SHP77 treated with DMSO at 0.1 percent for 48 hours (cell line): ENCODE measurements at places on chromosomes 16 and 17.

DNA sequence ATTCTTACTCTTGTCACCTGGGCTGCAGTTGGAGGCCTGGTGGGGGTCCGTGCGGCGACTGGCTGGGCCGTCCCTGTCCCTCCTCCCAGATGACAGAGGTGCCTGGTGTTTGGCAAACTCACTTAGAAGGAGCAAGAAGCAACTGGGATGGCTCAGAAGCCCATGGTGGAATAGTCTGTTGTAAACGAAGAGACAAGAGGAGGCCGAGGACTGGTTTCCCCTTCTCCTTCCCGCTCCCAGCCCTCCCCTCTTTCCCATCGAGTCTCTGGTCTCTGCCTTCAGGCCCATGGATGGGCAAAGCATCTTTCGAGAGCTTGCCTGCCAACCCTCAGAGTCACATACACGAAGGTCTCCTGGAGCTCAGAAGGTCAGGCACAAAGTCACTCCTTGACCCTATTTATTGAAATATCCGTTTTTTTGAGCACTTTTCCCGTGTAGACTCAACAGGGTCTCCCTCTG, 364.4 kb downstream of the SEC14L1 start:
- no peak for DNase-seq

DNA sequence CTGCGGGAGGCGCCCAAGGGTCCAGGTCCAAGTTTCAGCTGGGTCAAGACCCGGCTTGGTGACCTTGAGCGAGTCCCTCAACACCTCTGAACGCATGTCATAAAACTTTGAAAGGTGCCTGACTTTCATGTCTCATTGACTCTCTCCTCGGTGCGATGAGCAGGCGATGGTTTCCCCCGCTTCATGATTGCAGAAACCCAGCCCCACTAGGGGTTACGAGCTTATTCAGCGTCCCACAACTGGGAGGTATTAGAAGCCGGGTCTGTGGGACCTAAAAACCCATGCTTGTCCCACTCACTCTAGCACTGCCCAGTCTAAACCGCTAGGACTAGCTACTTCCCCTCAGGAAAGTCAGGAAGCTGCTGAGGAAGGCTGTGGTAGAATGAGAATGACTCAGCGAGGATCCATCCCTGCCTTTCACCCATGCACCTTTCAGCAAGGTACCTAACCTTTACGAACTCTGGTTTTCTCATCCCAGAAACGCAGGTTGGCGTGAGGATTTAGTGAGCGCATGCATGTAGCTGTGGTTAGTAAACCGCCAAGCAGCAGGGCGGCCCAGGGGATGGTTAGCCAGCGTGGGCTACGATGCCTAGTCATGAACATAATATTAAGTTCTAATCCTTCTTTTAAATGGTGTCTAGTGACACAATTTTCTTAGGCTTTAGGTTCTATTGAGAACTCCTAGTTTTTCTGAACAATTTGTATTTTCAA, 26.2 kb upstream of the RFFL start:
- peak; percentile 33 for DNase-seq

- no peak for DNase-seq
Observed at GRCh38 chr17:66957951-66958579, 6.4 kb upstream of the CACNG4 start.

GRCh38 chr17:47853616-47854015, 2.7 kb upstream of the SP6 start:
- no peak for DNase-seq

- no peak for DNase-seq
Observed at GRCh38 chr16:18800775-18801144, 589 bp downstream of the ARL6IP1 start.

- DNase-seq = no peak
Observed at GRCh38 chr17:66580184-66580955, 254.5 kb upstream of the CACNG5 start.

DNA sequence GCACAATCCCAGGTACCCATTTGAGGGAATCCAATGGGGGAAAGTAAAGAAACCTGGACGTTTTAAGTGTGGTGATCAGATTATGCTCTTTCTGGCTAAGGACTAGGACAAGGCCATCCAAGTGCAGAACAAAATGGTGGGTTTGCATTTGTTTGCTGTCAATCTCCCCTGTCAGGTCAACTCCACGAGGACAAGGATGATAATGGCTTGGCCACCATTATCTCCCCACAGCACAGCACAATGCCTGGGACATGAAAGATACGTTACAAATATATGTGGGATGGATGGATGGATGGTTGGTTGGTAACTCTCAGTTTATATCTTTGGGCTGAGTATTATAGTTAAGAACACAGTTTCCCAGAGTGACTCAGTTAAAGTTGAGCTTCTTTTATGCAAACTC, 526.9 kb downstream of the NPIPA7 start:
- DNase-seq = no peak

DNA sequence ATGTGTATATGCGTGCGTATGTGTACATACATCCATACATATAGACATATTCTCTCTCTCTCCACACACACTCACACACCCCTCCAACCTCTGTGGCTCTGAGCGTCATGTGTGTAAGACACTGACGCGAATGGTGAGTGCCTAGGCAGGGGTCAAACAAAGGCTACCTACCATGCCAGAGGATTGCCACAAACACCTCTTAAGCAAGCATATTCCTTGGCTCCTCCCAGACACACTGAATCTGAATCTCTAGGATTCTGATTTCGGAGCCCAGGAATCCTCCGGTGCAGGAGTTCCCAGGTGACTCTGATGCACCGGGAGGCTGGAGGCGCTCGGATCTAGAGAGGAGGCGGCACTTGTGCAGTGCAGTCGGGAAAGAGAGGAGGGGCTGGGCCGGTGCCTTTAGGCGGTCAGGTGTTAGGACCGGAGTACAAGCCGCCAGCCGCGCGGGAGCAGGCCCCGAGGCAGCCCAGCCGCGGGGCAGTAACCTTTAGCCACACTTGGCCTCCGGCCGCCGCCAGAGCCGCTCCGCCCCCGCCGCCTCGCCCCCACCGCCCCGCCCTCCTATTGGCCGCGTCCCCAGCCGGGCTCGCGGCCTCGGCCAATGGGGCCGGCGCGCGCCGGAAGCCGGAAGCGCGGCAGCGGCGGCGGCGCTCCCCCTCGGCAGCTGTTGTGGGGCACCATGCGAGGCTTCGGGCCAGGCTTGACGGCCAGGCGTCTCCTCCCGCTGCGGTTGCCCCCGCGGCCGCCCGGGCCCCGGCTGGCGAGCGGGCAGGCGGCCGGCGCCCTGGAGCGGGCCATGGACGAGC, at the start of gene MLYCD:
MLYCD (plus strand) TSS at position 653 of the 809 bp plus-strand sequence; CDS start at position 683, 30 bp downstream.
- DNase-seq = peak; percentile 65
